Stimulated activated CD8-positive, alpha-beta memory T cell treated with anti-CD3 and anti-CD28 coated beads, Interleukin-15, amount 100 ng/mL, for 24 hours (primary cell): ENCODE measurements at places on chromosomes 6 and 20.

- no peak for DNase-seq
These were observed 207.9 kb downstream of the GMPR start for GRCh38 chr6:16446273-16446672.

GRCh38 chr6:57097596-57097995 lies 7.6 kb downstream of the ZNF451 start:
- DNase-seq = no peak

GRCh38 chr20:44533928-44534327 lies 12.1 kb upstream of the SERINC3 start:
- no peak for DNase-seq

- no peak for DNase-seq
These were observed 7.3 kb downstream of the RAET1E start for GRCh38 chr6:149890629-149891045.

GRCh38 chr6:41786451-41787218 lies 859 bp upstream of the TOMM6 start:
- DNase-seq = peak; percentile 79

DNA sequence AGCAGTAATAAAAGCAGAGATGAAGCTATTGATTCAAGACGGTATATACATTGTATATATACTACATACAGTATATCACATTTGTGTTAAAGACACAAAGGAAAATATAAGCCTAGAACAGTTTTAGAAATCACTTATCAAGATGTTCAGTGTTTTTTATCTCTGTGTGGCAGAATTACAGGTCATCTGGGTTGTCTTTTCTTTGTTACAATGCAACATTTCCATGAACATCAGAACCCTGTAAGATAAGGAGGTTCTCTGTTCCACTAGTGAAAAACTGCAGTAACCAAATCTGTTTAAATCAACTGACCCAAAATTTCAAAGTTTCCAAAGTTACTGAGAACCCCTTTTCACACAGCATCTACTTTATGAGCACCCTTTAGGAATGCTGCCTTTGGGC lies 42.2 kb downstream of the B4GALT5 start:
- DNase-seq = no peak

- no peak for DNase-seq
These were observed 453.1 kb upstream of the SLC35B3 start for GRCh38 chr6:8888468-8888867.

DNA sequence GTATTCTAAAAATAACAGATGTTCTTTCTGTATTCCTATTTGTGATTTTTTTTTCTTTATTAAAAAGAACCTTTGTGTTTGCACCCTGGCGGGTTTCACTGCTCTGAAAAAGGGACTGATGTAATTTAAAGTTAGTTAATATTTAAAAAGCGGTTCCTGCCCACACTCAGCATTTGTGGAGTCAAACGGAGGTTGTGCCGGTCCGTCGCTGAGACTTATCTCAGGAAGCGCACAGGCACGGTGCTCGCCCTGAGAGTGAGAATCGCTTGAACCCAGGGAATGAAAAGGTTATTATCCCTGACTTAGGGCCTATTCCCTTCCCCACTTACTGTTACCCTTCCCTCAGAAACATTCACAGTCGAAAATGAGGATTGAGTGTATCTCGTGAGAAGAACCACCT lies 366.7 kb downstream of the THBS2 start:
- DNase-seq = no peak

DNA sequence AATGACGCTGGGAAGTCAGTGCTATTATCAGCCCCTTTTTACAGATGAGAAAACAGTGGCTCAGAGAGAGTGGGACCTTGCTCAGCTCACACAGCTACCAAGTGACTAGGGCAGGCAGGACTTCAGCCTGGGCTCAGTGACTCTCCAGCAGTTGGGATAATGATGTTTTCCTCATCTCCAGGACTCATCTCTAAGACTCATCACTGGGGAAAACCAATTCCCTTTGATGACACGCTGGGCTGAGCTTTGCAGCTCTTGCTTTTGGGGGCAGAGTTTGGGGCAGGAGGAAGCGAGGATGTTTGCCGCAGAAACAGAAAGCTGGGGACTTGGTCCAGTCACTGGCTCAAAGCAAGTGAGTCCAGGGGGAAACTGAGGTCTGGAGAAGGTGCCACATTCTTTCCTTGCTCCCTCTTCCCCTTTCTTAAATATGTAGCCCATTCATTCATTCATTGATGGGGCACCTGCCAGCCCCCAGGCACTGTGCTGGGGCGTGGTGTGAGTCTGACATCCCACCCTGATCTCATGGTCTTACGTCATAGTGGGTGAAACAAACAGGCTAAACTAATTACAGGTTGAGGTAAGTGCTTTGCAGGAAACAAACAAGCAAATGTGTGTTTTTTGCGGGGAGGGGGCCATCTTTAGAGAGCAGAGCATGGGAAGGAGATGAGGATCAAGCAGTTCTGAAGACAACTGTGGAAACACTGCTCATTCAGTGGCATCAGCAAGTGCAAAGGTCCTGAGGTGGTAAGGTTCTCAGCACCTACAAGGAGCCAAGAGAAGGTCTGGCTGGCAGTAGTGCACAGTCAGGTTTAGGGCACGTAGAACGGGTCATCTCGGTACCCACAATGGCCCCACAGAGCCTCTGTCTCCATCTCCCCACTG lies 74.4 kb upstream of the PMEPA1 start:
- no peak for DNase-seq

GRCh38 chr6:708237-708598 lies 15.3 kb upstream of the EXOC2 start:
- DNase-seq = no peak
